ENCODE measurements at places on chromosomes 13 and 19.

DNA sequence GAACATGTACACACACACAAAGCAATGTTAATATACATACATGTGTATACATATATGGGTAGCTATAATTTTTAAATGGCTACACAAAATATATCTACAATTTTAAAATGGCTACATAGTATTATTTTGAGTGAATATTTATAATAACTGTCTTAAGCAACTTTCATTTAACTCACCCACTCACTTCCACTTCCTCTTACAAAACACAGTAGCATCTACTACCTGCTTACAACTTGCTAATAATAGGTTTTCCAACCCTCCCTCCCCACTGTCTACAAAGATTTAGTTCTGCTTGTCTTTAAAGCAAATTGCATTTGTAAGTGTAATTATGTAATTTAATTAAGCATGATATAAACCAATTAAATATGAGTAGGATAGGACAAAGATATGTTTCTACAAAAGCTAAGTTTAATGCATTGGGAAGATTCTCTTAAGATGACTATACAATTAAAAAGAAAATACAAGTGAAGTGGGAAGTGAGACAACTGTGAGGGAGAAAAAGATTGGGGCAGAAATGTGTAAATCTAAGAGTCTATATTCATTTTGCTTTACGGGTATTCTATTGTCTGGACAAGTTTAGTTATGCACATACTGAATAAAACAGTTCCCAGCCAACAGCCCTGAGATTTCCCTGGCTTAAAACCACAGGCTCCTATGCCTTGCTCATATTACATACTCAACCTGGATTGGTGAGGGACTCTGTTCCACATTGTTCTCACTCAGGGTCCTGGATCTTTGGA lies 583.1 kb downstream of the EFNB2 start:
- DNase-seq: peak; percentile 4

- DNase-seq: no peak
These were observed 20.4 kb downstream of the MEIS3 start for GRCh38 chr19:47398707-47399597.

DNA sequence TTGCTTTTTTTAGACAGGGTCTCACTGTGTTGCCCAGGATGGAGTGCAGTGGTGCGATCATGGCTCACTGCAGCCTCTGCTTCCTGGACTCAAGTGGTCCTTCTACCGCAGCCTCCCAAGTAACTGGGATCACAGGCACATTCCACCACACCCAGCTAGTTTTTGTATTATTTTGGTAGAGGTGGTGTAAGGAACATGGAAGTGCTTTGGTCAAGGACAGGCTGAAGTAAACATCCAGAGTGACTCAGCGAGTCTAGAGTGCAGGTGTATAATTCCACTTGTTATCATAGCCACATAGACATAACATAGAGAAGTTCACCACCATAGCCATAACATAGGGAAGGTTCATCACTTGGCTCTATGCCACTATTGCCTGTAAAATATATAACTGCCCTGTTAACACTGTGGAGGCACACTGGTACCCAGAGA lies 98.6 kb downstream of the RBM26 start:
- no peak for DNase-seq

GRCh38 chr19:4232614-4233281 lies 3.4 kb downstream of the EBI3 start:
- DNase-seq: no peak

DNA sequence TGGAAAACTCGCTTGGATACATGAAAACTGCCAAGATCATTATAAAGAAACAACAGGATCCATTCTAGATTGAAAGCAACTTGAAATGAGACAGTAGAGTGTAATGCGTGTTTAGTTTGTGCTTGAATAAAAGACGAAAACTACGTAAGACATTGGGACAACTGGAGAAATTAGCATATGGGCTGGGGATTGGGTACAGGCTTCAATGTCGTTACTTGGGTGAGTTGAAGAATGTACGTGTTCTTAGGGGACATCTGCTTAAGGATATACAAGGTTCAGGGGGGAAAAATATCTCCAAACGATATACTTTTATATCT lies 471 bp upstream of the ERVK3-1 start:
- DNase-seq: no peak

- no peak for DNase-seq
These were observed 24.1 kb upstream of the SLITRK1 start for GRCh38 chr13:83906240-83906820.

All from GM10248 (cell line).